ENCODE measurements at places on chromosomes 7 and 10.

- no peak for DNase-seq
Observed at GRCh38 chr7:116732788-116733694, 61.0 kb downstream of the MET start.

GRCh38 chr10:19077276-19077675 is 28.7 kb downstream of the MALRD1 start:
- no peak for DNase-seq

GRCh38 chr10:6068422-6068821 is 6.3 kb upstream of the IL2RA start:
- DNase-seq = peak; percentile 60

DNA sequence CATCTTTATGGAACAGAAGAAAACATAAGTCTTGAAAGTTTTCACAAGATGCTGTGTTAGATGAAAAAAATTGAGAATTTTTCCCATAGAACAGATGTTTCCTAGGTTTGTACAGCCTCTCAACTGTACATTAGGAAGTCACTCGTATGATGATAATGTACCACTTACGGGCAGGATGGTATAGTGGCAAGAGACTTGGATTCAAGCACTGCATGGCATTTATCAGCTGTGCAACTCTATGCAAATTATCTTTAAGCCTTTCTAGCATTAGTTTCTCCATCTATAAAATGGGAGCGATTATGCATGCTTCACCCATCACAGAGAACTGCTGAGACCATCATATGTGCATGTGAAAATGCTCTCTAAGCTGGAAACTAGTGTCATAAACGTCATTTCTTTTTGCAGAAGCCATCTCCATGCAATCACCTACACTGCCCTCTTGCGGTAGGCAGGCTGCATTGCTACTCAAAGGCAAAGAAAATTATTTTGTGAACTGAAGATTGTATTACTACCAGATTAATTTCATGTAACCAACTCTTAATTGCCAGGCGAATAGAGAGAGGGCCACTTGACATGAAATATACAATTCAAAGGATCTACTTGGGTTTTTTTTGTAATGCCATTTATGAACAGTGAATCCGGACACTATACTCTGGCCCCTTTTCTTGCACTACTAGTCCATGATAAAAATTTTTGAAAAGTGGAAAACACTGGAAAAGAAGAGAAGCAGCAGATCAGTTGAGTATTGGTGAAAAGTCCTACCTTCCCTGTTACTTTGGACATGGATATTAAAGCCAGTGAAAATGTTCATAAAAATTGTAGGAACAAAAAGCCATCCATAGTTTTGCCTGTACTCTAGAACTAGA is 102.3 kb downstream of the JAZF1 start:
- peak; percentile 46 for DNase-seq

DNA sequence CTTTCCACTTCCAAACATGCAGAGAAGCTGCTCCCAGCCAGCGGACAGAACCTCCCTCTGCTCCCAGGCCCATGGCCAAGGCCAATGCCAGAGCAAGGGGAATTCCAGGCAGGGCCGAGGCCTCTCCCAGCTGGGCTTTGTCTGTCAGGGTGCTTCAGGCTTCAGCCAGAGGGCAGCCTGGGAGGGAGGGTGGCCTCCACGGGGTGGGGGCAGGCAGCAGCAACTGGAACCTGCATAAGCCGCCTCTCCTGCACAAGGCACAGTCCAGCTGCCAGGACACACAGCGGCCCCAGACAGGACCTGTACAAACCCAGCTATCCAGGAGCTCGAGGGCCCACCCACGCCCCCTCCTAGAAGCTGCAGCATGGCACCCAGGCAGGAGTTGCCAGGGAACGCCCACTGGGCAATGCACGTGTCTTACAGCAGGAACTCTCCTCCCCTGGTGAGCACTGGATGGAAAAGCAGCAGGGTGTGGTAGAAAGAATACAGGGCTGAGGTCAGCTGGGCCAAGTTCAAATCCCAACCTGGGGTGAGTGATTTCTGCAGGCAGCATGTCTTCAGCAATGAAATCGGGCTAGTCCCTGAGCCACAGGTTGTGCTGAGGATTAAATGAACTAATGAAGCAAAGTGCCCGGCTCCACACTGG is 7.6 kb downstream of the FAM53B start:
- DNase-seq = no peak

GRCh38 chr10:100774223-100774622 is 28.8 kb downstream of the PAX2 start:
- no peak for DNase-seq

DNA sequence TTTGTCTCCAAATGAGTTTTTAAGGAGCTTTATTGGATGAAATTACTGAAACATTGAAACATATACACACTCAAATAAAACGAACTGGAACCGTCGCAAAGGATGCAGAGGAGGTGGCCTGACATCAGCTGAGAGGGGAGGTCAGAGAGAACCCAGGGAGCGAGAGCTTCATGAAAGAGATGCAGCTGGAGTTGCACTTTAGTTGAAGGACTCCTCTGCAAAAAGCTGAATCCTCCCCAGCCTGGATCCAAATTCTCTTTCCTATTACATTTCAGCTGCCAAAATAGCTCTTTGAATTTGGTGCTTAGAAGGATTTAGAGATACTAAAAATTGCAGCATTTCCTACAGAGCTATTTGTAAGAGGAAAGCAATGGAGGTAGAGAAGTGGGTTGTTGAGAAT is 140.0 kb upstream of the DPP6 start:
- no peak for DNase-seq

DNA sequence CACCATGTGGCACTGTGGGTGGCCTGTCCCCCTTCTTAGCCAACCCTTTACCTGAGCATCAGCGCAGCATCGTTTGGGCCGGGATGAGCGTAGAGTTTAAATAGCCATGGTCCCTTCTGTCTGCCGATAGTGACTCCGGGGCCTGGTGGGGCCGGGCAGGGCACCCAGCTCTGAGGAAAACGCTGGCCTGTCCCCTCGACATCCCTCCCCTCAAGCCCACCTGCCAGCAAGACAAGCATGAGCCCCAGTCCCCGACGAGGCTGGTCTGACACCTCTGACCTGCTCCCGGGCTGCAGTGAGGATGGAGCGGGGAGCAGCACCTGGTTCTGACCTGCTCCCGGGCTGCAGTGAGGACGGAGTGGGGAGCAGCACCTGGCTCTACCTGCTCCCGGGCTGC is 31.1 kb upstream of the CNPY1 start:
- DNase-seq = no peak

DNA sequence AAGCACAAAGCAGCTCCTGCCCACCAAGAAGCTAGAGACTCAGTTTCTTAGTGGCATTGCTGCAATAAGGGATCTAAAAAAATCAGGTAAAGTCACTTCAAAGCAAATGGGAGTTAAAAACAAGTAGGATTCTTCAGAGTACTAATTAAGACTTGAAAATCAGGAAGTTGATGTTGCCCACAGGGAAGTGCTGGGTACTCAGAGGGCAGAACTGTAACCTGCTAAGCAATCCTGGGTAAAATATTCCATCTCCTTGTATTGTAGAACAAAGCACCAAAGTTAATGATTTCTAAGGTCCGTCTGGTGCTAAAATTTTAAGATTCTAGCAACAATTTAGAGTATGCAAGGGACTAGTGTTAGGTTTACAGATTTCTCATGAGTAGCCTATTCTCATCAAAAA is 8.3 kb downstream of the PEX1 start:
- DNase-seq = no peak

DNA sequence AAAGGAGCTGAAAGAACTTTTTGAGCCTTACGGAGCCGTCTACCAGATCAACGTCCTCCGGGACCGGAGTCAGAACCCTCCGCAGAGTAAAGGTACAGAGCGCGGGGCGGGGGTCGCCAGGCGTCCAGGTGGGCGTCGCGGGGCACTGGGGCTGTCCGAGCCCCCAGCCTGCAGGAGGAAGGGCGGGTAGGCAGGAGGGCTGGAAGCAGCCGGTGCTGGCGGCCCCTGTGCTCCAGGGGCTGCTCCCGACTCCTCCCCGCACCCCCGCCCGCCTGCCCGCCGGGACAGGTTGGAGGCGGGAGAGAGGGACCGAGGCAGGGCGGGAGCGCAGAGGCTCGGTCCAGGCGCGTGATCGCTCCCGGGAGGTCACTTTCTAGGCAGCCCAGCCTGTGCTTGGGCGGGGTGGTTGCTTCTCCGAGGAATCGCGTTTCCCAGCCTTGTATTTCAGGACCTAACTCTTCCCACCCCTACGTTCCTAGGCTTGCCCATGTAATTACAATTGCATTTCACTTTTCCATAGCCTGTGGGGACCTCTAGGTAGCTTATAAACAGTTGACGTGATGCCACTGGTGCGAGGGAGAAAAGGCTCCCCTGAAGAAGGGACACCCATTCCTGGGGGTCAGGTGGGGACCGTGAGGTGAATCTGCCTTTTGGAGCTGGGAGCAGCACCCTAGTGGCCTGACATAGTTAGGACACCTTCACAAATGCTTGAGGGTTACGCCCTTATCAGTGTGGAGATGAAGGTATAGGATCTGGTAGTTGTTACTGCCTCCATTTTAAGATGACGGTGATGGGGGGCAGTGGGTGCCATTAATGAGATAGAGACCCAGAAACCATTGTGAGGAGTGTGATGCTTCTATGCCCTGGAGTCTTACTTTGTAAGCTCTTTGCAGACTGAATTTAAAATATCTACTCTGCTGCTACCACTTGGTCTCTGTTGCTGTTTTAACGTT is 148.2 kb downstream of the CELF2 start:
- peak; percentile 72 for DNase-seq

DNA sequence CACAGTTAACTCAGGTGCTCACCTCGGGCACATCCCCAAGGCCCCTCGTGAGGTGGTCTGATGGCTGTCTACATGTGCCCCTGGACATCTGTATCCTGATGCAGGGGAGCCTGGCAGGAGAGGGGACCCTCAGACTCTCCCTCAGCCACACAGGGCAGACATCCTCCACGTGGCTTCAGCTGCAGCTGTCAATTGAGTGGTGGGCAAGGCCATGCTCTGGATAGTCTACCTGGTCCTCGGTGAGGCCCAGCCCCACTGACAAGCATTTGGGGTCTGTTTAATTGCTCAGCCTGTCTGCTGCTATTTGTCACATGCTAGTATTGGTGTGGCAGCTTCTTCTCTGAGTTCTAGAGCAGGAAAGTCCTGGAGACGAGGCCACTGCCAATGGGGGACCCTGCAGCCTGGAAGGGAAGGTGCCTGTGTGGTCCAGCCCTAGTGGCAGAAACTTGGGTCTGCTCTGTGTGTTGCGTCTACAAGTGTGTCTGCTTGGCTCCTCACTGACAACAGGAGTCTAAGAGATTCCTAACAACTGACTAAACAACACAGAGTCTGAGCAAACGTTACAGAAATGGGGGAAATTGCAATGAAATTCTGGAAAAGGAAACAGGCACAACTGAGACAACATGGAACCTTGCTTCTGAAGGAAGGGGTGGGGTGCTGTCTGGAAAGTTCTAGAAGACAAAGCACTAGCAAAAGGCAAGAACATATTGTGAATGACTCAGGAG is 59.3 kb upstream of the IGFBP3 start:
- no peak for DNase-seq

DNA sequence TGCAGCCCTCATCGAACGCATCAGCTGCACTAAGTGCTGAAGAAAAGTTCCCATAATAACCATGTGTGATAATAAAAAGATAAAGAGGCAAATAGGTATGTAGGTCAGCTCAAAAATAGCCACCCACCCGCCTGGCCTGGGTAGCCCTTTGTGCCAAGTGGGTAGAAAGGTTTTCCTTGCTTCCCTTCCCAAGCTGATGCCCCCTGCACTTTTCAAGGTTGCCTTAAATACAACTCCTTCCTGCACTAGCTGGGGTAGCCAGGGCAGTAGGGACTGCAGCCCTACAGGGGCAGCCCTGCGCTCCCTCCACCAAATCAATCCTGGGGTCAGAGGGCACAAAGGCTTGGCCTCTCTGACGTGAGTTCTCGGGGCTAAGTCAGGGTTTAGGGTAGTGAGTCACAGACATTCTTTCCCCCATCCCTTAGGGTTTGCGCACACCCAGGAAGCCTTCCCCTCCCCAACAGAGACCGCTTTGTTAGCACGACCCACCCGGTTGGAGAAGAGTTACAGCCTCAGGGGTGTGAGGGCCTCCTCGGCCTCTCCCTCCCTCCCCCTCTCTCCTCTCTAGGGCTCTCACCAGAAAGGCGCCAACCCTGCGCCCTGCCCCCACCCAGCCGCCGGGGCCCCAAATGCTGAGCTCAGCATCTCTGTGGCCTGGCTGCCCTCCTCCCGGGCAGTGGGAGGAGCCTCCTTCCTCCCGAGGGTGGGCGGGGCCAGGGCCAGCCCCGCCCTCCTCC is 13.3 kb upstream of the DDIT4 start:
- DNase-seq = peak; percentile 89

GRCh38 chr10:11775412-11775811 is 33.2 kb downstream of the ECHDC3 start:
- DNase-seq = no peak

DNA sequence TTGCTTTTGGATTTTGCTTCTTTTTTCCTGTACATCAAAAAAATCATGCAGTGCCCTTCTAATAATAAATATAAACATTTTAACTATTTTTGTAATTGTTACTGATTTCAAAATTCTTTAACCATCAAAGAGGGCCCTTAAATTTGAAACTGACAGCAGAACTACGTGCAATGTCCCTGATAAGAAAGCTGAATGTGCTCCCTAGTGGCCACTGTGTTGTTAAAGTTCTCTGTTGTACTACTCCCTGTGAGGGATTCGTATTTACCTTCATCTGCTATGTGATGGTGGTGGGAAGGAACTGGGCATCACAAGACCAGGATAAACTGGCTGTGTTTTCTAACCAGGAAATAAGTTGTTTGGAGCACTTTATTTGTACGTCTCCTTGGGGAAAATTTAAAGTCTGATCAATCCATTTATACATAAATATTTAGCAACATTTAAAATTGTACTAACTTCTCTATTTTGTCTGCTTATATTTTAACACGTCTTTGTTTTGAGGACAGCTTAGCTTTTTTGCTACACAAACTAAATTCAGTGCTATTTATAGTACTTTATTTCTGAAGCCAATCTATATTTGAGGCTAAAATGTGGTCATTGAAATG is 322.4 kb downstream of the HGF start:
- DNase-seq = no peak

DNA sequence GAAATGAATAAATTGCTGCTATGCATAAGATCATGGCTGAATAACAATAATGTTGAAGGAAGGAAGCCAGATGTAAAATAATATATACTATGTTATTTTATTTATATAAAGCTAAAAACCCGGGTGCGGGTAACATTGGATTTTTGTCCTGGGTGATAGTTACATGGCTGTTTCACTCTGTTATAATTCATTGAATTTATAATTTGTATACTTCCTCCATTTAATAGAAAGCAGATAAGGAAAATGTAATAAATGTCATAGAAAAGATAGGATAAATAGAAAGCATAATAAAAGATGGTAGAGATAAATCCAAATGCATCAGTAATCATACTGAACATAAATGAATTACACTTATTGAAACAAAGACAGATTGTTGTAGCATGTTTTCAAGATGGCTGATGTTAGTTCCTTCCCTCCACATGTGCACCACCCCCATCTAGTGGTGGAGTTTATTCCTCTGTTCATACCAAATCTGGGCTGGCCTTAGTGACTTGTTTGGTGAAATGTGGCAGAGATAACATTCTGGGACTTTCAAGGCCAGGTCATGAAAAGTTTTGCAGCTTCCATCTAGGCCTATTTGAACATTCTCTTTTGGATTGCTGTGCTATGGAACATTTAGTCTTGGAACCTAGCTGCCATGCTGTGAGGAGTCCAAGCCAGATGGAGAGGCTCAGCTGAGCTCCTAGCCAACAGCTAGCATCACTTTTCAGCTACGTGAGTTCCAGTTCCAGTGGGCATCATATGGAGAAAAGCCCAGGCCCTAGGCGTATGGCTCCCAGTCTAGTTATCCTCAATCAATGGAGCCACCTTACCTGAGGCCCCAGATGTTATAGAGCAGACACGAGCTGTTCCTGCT is 46.9 kb downstream of the AHCYL2 start:
- peak; percentile 59 for DNase-seq
